Activated CD4-positive, CD25-positive, alpha-beta regulatory T cell treated with anti-CD3 and anti-CD28 coated beads, Interleukin-2, amount 50 U/mL, for 16 hours (primary cell): ENCODE measurements at places on chromosomes 5 and 9.

GRCh38 chr5:179901915-179902762 lies 5.6 kb downstream of the TBC1D9B start:
- no peak for DNase-seq

DNA sequence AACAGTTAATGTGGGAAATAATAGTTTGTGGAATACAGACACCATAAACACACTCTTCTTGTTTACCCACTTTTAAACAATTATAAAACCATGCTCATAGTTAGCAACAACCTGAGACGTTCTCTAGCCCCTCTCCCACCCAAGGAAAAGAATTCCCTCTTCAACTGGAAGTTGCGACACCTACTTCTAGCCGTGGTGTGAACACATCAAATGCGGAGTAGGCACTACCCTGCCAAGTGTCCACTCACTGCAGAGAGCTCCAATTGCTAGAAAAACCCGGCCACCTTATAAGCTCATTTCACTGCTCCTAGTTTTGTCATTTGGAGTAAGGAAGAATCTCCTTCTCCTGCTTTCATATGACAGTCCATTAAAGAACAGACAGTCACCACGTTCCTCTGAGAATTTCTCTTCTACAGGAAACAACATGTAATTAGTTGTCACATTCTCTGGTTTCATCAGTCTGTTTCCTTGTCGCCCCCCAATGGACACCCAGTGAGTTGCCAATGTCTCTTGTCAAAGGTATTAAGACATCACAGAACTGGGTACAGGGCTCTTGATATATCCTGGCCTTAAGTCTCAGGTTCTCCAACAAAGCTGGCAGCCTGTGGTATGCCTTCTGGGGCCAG lies 47.3 kb downstream of the PRLR start:
- DNase-seq = no peak

DNA sequence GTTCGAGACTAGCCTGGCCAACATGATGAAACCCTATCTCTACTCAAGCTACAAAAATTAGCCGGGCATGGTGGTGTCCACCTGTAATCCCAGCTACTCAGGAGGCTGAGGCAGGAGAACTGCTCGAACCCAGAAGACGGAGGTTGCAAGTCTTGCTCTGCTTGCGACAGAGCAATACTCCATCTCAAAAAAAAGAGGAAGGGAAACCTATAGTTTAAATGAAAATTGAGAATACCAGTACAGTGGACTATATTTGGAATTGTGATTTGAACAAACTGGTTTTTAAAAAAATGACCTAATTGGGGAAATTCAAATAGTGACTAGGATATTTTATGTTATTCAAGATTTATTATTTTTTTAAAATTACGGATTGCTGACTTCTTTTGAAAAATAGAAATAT lies 33.2 kb downstream of the DIAPH1 start:
- no peak for DNase-seq

GRCh38 chr5:38371596-38371995 lies 113.2 kb downstream of the EGFLAM start:
- no peak for DNase-seq

- DNase-seq = no peak
Measured at GRCh38 chr5:15529013-15529412, 29.0 kb downstream of the FBXL7 start.

DNA sequence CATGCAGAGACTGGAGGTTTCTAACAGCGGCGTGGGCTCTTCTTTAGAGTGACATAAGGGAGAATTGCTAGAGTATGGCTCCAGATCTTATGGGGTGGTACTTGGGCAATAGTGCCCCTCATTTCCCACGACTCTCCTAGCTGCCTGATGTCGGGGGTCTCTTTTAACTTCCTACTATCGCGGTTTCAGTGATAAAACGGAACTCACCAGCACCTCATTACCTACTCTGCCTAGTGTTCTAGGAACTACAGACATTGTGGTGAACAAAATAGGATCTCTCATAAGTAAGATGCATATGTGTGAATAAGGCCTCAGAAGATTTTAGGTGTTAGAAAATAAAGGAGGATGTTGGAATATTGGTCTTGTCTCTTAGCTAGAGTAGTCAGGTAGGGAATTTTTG lies 1.1 kb downstream of the ICE1 start:
- DNase-seq = no peak

DNA sequence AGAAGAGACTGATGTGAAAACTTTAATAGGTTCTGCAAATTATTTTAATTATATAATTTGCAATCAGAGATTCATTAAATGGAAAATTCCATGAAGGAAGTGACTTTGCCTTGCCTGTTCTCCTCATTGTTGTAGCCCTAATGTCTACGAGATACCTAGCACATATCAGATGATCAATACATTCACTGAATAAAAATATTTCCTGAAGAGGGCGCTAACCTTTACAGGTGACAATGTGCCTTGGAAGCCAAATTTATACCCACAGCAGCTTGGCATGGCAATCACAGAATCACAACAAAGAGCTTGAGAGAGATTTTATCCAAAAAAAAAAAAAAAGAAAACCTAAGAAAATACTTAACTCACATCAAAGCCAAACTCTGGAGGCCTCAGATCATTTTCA lies 17.4 kb downstream of the HAUS6 start:
- DNase-seq = no peak

- DNase-seq = no peak
Measured at GRCh38 chr9:29006628-29007027, 1433.3 kb upstream of the C9orf72 start.

DNA sequence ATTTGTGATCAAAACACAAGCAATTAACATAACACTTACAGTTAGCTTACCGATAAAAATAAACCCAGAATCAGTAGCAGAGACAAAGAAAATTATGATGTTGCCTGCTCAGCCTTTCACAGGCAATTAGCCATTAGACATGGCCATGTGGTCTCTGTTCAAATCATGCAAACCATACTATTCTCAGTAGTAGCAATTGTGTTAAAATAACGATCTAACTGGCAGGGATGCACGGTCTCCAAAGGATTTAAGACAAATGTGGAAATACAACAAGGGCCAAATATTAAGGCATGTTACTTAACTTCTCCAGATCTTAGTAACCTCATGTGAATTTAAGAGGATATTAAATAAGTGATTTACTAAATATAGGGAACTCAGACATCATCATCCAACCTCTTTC lies 59.5 kb downstream of the PTBP3 start:
- no peak for DNase-seq

DNA sequence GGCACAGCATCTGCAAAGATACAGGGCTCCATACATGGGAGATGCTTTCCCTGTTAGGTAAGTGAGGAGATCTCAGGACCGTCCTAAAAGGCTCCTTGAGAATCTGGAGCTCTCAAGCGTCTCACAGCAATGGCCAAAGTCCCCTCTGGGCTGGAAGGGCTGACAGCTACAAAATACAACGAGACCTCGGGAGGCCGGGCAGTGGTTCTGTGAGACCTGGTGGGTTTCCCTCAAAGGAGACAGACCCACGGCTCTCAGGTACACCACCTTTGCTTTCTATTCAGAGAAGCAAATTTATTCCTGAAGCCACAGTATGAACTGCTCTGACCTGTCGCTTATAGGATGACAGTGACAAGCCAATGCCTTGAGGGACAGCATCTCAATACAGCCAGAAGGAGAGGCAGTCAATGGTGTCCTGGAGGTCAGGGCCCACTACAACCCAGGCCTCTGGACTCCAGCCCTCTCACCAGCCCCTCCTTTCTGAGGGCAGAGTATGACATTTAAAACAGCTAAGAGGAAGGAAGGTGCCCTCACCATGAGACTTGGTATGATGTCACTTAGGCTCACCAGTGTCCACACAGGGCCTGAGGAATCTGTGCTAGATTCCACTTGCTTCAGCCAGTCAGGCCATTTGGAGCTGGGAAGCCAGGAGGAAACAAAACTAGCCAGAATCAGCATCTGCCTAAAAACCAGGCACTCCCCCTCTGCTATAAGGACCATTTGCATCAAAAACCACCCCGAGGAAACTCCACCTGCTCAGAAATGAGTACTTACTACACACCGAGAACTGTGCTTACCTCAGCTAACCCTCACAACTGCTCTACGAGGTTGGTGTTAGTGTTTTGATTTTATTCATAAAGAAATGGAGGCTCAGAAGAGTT lies 86.5 kb upstream of the FSTL4 start:
- no peak for DNase-seq

GRCh38 chr9:19583890-19584289 lies 175.1 kb downstream of the ACER2 start:
- DNase-seq = no peak

DNA sequence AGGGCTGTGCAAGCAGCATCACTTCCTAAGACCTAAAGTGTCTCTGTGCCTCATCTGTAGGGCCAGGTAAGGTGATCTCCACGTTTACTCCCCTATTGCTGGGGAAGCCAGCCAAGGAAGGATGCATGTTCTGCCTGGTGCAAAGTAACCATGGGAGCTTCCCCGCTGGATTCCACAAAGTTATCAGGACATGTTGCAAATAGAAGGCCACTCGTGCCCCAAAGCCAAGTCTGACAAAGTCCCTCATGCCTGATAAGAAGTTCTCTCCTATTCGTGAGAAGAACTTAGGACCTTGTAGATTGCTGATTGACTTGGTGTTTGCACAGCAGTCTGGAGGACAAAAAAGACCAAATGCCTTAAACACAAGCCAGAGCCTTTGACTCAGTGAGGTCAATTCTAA lies 81.5 kb downstream of the FAM114A2 start:
- no peak for DNase-seq

DNA sequence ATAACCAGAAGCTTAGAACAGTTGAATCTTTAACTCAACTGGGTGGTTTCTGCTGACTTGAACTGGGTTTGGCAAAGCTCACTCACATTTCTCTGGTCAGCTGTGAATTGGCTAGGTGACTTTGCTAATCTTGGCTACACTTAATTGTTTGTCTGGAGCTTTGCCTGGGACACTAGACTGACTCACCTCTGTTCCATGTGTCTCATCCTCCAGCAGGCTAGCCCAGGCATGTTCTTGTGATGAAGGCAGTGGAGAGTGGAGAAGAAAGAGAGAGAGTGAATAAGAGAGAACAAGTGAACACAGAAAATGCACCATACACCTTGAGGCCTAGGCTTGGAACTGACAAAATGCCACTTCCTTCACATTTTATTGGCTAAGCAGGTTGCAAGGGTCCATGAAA lies 32.6 kb downstream of the SPATA31D1 start:
- no peak for DNase-seq

DNA sequence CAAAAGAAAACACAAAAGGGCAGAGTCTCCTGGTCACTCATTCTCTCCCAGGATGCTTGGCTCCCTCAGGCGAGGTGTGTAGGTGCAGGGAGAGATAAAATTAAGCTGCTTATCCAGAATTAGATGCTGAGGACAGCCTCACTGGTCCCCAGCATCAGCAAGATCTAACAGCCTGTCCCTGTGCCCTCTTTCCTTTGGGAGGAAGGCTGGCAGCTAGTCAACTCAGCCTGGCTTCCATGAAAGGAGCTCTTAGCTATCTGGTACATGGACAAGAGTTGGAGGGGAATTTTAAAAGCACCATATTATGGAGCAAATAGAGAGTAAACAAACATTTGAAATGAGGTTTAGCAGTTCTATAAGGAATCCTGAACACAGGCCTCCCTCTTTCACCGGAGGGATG lies 198.5 kb upstream of the PANK3 start:
- DNase-seq = no peak

GRCh38 chr9:103458826-103459225 lies 463.7 kb downstream of the CYLC2 start:
- DNase-seq = no peak

DNA sequence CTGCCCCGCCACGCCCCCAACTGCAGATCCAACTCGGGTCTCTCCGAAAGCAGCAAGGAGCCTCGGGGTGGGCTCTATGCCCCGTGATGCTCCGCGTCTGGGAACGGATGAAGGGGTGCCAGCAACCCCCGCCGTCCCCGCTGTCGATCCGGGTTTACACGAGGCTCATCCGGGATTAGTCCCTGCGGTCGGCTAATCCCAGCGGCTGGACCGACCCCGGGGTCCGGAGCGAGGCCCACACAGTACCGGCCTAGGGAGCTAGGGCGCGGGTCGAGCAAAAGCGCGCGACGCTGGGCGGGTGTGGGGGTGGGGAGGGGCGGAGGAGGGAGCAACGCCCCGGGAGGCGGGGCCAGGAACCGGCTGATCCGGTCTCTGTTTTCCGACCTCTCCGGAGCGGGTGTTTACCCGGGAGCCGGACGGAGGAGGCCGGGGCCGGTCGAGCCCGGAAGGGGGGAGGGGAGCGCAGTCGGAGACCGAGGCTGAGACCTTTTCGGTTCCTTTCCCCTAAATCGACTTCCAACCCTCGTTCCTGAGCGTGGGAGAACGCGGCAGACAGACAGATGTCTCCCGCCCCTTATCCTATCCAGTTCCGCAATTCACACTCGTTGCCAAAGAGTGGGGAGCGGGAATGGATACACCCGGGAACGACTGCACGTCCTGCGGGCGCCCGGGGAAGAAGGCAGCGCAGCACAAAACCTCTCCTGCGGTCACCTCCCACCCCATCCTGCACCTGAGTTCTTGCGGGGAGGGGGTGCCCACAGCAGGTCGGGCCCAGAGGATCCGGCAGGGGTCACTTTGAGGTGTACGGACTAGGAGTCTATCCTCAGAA lies 28.6 kb downstream of the PCDH1 start:
- peak; percentile 21 for DNase-seq

- no peak for DNase-seq
Measured at GRCh38 chr5:100186181-100186580, 349.0 kb upstream of the FAM174A start.

DNA sequence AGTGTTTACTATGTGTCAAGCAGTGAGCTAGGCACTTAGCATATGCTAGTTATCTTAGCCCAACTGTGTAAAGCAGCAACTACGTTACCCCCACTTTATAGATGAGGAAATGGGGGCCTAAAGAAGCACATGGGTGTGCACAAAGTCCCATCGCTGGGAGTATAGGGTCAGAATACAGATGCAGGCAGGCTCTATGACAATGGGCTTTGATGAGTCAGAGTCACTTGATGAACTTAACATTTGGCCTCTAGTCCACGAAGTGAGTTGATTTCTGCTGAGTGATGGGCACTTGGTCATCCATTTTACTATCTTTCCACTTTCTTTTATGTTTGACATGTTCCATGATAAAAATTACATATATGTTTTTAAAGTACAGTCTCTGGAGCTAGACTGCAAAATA lies 204.3 kb downstream of the TRIM32 start:
- DNase-seq = no peak

DNA sequence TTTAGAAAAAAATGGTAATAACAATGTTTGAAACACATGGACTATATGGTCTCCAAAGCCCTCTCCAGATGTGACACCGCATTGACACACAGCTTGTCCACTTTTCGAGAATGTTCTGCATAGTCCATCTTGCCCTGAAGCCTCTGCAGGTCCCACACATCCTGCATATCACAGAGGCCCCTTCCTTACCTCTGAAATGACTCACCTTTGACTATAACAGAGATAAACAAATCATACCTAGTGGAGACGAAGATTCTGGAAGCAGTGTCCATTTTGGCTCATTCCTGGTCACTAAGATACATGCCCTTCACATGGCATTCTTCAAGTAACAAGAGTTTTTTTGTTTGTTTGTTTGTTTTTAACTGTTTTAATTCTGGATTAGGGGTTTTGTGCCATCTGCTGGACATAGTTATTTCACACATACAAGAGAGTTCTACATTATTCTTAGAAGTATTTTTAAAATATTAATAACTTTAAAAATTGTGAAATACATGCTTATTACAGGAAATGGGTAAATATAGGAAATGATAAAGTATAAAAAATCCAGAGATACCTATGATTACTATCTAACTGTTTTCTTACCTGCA lies 5.1 kb downstream of the ARL14EPL start:
- no peak for DNase-seq

- no peak for DNase-seq
Measured at GRCh38 chr5:124825983-124826337, 79.5 kb upstream of the ZNF608 start.
